ENCODE measurements at places on chromosomes 3 and 15.

DNA sequence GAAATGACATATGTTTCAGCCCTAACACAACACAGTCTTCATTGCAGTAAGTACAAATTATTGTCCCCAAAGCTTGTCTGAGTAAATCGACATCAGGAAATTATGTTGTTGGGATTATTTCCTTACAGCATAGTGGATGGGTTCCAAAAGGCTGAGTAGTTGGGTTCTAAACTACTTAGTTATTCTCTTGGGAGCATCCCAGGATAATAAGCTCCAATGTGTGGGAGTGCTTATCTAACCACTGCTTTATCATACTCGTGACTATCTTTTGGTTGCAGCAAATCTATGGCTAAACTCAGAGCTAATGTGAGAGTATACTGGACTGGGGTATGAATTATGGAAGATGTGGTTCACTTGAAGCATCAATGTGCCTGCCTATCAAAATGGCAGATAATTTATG is 128.5 kb downstream of the RBMS3 start:
- no peak for DNase-seq

- DNase-seq = no peak
These were observed 116.6 kb downstream of the DNAJB8 start for GRCh38 chr3:128349963-128350599.

GRCh38 chr3:127266186-127266585 is 21.7 kb downstream of the PRR20G start:
- DNase-seq = no peak

DNA sequence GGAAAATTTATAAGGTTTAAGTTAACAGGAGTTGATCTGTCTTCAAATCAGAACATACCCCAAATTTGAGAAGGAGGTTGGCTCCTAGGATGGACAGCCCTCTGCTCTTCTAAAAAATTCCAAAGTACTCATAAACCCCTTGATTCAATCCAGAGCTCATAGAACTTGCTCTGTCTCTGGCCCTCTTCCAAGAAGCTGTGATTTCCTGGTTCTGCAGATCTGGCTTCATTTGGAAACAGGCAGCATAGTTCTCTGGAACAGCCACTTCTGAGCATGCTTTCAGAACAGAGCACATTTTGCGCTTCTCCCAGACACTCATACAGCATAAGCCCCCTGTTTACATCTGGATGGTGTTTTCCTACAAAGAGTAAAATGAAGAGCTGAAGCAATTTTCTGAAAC is 96.7 kb downstream of the KBTBD8 start:
- DNase-seq = no peak

DNA sequence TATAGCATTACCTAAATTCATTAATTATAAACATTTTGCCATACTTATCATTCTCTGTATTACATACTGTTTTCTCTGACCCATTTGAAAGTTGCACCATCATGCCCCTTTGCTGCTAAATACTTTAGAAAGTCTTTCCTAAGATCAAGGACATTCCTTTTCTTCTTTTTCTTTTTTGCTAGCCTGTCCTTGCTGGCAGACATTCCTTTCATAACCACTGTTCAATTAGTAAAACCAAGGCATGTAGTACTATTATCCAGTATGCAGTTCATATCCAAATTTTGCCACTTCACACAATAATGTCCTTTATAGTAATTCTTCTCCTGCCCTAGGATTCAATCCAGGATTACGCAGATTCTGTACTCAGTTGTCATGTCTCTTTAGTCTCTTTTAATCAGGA is 321.0 kb upstream of the C2CD4B start:
- no peak for DNase-seq

GRCh38 chr3:72446218-72447058 is 401.8 kb downstream of the SHQ1 start:
- DNase-seq = no peak

DNA sequence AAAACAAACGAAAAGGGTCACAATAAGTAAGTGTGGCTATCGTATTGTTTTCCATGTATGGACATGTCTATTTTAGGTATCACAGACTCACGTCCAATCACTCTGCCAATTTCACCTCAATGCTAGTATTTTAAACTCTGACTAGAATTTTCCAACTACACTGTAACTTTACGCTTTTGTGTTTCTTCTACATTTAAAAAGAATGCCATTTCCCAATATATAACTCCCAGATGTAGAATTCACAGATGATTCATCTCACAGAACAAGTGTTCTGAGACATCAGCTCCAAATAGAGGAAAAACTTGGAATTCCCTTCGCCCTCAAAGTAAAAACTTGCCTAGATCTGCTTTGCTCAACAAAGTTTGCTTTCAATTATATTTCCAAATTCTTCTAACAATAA is 14.2 kb downstream of the LRIG1 start:
- DNase-seq = no peak

GRCh38 chr3:149736175-149736952 is 15.9 kb downstream of the COMMD2 start:
- no peak for DNase-seq

GRCh38 chr3:20027136-20027535 is 13.1 kb upstream of the KAT2B start:
- DNase-seq = no peak

DNA sequence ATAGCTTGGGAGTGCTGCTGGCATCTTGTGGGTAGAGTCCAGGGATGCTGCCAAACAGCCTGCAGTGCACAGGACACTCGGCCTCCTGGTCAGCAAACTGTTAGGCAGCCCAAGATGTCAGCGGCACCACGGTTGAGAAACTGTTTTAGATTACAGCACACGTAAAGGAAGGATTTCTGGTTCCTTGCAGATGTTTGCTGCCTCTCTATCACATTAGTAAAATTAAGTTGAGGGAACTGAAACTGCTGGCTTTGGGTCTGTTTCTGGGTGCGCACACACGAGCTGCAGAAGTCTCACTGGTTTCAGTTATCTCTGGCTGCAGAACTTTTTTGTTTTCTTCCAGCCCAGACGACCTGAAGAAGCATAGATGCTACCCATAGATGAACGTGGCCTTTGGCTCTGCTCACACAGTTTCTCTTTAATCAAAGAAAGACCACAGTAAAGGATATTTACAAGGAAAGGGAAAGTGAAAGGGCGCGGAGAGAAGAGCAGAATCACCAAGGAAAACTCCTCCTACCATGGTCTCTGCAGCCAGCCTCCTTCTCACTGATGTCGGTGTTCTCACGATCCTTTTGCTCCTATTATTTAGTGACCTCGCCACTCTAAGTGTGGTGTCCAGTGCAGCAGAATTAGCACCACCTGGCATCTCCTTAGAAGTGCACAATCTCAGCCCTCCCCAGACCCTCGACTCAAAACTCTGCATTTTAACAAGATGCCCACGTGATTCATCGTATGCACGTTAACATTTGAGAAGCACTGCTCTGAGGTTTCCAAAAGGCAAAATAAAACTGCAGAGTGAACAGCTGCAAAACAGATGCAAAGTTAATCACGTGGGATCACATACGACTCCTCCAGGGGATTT is 50.6 kb upstream of the AKAP13 start:
- no peak for DNase-seq

DNA sequence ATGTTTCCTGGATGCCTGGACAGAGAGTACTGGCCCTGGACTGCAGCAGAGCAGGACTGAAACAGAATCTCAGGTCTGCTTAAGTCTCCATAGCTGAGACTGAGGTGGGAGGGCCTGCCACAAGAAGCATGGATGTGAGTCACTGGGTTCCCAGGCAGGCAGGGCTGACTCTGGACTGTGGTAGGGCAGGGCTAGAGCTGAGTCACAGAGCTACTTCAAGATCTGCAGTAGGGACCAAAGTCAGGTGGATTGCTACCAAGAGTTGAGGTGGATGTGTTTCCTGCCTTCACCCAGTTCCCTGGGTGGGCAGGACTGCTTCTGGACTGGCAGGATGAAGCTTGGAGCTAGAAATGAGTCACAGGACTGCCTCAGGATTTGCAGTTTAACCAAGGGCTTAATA is 282.9 kb downstream of the AGBL1 start:
- DNase-seq = no peak

GRCh38 chr15:37032091-37032775 is 68.1 kb downstream of the MEIS2 start:
- no peak for DNase-seq

DNA sequence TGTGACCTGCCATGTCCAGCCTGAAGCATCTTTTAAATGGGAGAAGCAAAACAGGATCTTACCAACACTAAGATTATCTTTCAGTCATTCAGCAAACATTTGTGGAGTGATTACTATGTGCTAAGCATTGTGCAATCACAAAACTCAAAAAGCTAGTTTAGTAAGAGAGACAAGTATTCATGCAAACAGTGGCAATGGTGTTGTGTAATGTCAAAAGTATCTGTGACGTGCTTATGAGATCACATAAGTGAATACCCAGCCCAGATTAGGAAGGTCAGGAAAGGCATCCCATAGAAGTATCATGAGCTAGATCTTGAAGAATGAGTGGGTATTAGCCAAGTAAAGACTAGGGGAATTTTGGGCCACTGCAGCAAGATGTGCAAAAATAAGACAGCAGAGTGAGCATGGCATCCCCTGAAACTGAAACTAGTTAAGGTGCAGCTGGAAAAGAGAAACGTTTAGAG is 32.1 kb downstream of the SEC62 start:
- DNase-seq = no peak

DNA sequence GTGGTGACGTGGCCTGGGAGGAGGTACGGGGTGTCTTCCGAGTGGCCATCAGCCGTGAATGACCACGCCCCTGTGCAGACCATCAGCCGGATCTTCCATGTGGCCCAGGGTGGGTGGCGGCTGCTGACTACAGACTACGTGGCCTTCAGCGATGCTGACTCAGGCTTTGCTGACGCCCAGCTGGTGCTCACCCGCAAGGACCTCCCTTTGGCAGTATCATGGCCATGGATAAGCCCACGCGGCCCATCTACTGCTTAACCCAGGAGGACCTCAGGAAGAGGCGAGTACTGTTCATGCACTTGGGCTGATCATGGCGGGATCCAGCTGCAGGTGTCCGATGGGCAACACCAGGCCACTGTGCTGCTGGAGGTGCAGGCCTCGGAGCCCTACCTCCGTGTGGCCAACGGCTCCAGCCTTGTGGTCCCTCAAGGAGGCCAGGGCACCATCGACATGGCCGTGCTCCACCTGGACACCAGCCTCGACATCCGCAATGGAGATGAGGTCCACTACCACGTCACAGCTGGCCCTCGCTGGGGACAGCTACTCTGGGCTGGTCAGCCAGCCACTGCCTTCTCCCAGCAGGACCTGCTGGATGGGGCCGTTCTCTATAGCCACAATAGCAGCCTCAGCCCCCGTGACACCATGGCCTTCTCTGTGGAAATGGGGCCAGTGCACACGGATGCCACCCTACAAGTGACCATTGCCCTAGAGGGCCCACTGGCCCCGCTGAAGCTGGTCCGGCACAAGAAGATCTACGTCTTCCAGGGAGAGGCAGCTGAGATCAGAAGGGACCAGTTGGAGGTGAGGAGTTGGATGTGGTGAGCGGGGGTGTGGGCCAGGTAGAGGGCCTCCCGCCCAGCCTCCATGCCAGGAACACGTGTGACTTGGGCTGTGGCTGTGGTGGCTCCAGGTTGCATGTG is 178.4 kb downstream of the TBC1D2B start:
- no peak for DNase-seq

DNA sequence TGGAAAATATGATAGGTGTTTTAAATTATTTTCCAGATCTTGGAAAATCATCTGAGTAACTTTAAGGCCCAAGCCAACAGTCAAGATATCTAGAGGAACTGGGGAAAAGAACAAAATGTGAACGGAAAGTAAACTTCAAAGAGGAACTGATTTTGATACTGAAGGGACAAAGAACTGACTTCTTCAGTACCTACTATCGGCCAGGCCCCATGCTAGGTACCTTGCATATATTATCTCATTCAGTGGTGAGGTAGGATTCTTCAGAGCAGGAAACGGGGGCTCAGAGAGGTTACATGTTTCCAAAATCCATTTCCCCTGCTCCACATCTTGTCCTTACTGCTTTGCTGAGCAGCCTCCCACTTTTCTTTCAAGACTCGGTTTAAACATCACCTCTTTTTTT is 9.8 kb upstream of the ZNF710 start:
- no peak for DNase-seq

DNA sequence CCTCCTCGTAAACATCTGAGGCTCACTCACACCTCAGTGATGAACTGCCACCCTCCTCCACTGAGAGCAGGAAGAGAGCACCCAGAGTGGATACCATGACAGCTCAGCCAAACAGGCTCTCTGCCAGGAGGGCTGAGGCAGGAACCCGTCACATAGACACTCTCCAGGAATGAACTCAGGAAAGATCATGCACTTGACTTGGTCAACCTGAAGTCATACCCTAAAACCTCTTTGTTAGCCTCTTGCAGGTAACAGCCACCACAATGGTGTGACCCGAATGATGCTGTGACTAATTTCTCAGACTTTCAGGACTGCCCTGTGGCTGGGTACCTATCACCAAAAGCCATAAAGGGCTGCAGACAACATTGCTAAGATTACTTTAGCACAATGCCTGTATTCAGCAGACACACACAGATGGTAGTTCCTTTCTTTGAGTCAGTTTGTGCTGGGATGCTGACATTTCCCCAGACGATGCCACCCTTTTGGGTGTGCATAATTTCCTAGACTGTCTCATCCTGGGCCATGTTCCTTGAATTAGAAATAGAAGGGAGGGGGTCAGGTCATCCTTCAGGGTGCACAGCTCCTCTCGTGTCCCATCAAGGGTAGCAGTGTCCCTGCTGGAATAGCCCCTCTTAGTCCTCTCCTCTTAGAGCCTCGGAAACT is 30.3 kb downstream of the CX3CR1 start:
- no peak for DNase-seq

DNA sequence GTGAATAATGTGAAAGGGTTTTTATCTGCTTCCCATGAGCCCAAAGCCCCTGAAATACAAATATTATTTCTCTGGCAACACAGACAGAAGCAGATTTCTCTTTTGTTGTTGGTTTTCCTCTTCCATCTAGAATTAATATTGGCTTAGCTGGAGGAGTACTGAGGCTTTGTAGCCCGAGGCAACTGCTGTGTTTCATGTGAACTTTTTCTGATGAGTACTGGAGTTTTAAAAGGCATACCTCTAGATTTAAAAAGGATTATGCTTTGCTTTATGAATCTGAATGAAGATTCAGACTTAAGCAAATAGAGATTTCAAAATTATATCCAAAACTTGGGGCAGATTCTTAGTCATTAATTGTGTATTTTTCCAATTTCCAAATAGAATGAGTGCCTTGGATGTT is 50.9 kb downstream of the IQCH start:
- DNase-seq = no peak

GRCh38 chr3:22360164-22360563 is 609.2 kb upstream of the ZNF385D start:
- DNase-seq = no peak

GRCh38 chr15:67680641-67681040 is 138.1 kb downstream of the MAP2K5 start:
- peak; percentile 3 for DNase-seq

GRCh38 chr3:14222900-14223594 is 44.4 kb downstream of the LSM3 start:
- no peak for DNase-seq

- DNase-seq = no peak
These were observed 80.2 kb downstream of the TNIK start for GRCh38 chr3:171379961-171380483.

- no peak for DNase-seq
These were observed 58.7 kb upstream of the PLXND1 start for GRCh38 chr3:129665024-129665768.
